ENCODE measurements at places on chromosomes 12 and 14. TPM values are rescaled to one million over a fixed set of nuclear protein-coding genes. Genes with fewer than 3 reads are reported as not detected.
A peak's percentile ranks its signal among the peaks of the same experiment; 100 is the strongest.

DNA sequence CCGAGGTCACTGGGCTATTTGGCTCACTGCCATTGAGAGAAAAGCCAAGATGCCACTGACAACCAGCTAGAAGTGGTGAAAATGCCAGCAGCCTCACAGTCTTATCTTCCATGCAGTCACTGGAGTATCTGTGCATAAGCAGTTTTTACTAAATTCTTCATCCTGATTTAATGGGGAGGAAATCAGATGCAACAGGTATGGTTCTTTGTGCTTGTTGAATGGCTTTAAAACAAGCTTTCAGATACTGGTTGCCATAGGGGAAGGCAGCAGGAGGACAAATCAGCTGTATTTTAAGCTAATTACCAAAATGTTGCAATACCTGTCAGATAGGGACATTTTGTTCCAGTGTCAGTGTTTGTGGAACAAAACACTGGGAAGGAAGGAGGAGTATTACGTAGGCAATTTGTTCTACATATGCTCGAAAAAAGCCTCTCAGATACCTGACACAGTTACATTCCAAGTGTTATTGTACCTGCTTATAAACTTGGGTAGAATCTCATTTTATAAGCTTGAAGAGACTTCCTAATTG is 54.1 kb upstream of the ARHGAP5 start:
- DNase-seq, result no peak

GRCh38 chr14:87952307-87953094 is 40.5 kb downstream of the GALC start:
- DNase-seq, result no peak

DNA sequence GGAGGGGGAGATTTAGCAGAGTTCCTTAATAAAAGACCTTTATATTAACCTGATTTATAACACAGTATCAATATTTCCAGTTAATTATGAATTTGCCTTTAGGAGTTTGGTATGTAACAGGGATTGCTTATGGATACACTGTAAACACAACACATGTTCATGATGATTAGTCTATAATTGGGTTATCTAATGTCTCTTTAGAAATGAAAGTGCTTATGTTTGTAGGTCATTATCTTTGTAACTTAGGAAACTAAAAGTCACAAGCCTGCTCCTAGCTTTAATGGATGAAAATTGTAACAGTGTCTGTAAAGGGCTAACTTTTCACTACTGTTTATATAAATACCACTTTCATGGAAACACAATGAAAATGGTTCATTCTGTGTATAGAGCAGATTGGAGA is 9.4 kb downstream of the PDE3A start:
- no peak for DNase-seq

DNA sequence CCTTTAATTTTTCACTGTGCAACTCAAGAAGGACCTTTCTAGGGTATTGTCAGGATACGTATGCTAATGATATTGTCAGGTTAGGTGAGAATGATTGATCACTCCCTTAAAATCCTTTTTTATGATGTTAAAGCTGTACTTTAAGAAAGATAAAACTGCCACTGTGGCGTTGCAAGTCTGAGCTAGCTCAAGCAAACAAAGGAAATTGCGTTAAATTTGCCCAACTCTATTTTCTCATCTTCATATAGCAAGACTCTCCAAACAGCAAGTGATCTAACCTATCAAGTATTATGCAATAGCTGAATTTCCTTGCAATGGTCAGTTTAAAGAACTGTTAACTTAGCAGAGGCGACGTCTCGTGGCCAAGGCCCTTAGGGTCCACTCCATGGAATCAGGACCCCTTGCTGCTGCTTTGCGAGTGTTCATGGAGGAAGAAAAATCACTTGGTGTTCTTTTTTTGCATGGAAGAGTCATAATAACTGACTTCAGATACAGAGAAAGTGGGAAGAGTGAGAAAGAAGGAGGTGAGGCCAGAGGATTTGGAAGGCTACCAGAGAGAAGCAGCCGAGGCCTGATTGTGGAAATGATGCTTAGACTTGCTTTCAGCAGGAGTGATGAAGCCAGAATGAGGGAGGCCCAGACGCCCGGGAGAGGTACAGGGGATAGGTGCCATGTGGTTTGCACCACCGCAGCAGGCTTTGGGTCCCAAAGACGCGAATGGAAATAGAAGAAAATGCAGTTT is 2.5 kb downstream of the TRAF3 start:
- no peak for DNase-seq

- DNase-seq, result peak; percentile 8
These were observed 49.4 kb downstream of the LRRC9 start for GRCh38 chr14:59969319-59969718.

Gene OR4Q2
- not detected for total RNA-seq

Data from Daoy (cell line).